ENCODE measurements at places on chromosomes 3 and 15.
A peak's percentile ranks its signal among the peaks of the same experiment; 100 is the strongest.

GRCh38 chr3:39260957-39261356 lies 18.9 kb downstream of the CX3CR1 start:
- DNase-seq = peak; percentile 78

DNA sequence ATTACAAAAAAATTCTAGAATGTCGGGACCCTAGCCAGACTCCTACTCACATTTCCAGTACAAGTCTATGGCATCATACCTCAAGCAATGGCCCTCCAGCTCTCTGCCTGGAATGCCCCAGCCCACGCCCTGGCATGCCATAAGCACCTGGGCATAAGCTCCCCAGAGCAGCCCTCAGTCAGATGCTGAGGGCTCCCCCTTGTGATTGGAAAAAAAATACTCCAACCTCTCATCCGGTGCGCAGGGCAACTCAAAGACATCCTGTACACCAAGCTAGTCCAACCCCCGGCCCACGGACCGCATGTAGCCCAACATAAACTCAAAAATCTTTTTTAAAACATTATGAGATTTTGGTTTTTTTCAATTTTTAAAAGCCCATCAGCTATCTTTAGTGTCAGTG lies 115.4 kb downstream of the NEK10 start:
- peak; percentile 73 for DNase-seq

DNA sequence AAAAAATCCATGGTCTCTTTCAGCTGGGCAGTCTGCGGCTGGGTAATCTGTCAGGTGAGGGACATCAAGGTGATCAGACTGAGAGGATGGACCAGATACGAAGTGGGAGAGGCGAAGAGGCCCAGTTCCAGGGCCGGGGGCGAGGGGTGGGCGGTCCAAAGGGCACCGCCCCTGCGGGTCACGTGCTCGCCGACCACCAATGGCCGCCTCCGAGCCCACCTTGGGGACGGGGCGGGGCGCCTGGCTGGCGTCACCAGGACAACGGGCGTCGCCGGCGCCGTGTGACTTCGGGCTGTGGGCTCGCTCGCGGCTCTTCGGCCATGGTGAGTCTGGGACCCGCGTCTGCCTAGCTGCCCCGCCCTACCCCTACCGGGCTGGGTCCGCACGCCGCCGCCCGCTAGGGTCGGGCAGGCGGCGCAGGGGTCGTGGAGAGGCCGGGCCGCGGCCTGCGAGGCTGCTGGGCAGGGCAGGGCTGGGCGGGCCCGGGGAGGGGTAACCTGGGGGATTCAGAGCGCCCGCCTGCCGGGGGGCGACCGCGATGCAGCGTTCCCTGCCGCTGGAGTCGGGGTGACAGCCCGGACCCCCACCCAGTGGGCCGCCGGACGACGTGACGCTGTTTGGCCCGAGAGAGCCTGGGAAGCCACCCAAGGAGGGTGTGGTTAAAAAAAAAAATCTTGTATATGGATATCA lies at the start of gene FBXL2:
Gene FBXL2, plus strand, starts transcription at position 250 of the 690 bp plus-strand sequence. Its CDS starts 71 bp downstream, at position 321.
- DNase-seq = peak; percentile 92

DNA sequence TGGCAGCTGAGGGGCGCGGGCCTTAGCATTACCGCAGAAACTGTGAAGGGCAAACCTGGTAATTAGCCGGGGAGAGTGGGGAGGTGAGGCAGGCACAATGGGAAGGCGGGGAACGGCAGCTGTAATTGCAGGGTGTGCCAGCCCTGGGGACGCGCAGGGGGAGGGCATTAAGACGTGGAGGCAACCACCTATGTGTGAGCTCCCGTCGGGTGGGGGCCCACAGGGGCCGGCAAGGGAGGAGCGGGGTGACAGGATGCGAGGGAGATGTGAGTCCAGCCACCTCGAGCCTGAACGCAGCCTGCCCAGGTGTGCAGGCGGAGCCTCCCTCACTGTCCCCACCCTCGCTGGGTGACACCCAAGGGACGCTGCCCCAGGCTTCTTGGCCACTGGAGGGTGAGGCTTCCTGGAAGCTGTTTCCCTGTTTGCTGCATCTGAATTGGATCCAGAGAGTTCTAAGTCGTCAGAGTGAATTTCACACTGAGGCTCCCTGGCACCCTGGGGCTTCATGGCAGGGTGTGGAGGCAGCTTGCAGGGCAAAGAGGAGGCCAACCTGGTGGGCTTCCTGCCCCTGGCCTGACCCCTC lies 130.6 kb upstream of the MEF2A start:
- DNase-seq = peak; percentile 82

DNA sequence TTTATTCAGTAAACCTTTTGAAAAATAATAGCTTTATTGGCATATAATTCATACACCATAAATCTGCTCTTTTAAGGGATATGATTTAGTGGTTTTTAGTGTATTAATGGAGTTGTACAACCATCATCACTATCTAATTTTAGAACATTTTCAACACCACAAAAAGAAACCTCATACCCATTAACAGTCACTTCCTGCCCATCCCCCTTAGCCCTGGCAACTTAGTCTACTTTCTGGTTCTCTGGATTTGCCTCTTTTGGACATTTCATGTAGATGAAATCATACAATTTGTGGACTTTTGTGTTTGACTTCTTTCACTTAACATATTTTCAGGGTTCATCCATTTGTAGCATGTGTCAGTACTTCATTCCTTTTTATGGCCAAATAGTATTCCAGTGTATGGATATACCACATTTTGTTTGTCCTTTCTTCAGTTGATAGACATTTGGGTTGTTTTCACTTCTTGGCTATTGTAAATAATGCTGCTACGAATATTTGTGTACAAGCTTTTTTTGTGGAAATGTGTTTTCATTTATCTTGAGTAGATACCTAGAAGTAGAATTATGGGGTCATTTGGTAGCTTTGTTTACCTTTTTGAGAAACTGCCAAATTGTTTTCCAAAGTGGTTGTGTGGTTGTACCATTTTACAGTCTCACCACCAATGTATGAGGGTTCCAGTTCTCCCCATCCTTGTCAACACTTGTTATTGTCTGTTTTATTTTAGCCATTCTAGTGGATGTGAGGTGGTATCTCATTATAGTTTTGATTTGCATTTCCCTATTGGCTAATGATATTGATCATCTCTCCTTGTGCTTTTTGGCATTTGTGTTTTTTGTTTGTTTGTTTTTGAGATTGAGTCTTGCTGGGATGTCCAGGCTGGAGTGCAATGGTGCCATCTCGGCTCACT lies 45.8 kb downstream of the SMAD3 start:
- DNase-seq = no peak

GRCh38 chr3:11641316-11641682 lies 2.4 kb downstream of the VGLL4 start:
- no peak for DNase-seq

DNA sequence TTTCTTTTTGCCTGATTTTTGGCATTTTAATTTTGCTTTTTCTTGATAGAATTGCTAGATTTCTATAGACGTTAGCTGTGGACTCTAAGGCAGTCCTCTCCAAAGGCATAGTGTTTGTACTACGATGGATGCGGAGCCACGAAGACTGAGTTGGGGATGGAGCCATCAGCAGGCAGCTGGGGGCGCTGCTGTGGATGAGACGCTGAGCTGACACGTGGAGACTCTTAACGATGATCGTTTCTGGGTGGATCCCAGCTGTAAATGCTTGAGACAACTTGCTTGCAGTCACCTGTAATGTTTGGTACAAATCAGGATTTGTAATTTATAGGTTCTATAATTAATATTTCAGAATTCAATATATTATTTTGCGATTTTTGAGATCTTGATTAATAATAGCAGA lies 13.3 kb upstream of the PPP1R2 start:
- no peak for DNase-seq

- peak; percentile 26 for DNase-seq
Measured at GRCh38 chr3:194381460-194381875, 11.9 kb upstream of the LRRC15 start.

- no peak for DNase-seq
Measured at GRCh38 chr3:190990898-190991297, 128.4 kb upstream of the GMNC start.

- DNase-seq = peak; percentile 84
Measured at GRCh38 chr15:75200765-75201615, 692 bp upstream of the C15orf39 start.

- no peak for DNase-seq
Measured at GRCh38 chr3:152443212-152444023, 174.7 kb downstream of the MBNL1 start.

GRCh38 chr15:45331972-45332371 lies 46.4 kb downstream of the GATM start:
- no peak for DNase-seq

GRCh38 chr3:171248426-171249111 lies 211.6 kb downstream of the TNIK start:
- DNase-seq = no peak
